ENCODE measurements at places on chromosomes 12 and 14. TPM values are rescaled to one million over a fixed set of nuclear protein-coding genes. Genes with fewer than 3 reads are reported as not detected.

The STAC3 gene
- 1.8 TPM for polyA plus RNA-seq

The DCD gene
- polyA plus RNA-seq: not detected

The DENR gene
- polyA plus RNA-seq: 11.4 TPM

The PARP11 gene
- polyA plus RNA-seq: 3.0 TPM

The TMPRSS12 gene
- polyA plus RNA-seq: not detected

The SPIC gene
- not detected for polyA plus RNA-seq
